Adipose tissue (tissue), 3 donors: ENCODE measurements at places on chromosomes 3 and 15. TPM values are rescaled to one million over a fixed set of nuclear protein-coding genes. Genes with fewer than 3 reads are reported as not detected.

The KLHL6 gene
- polyA plus RNA-seq = 1.3 TPM

The SCN5A gene
- 0.06 TPM for polyA plus RNA-seq

The GRM2 gene
- 0.14 TPM for polyA plus RNA-seq

The NUSAP1 gene
- polyA plus RNA-seq = 0.95 TPM

The PAQR9 gene
- 0.06 TPM for polyA plus RNA-seq

The SLC28A1 gene
- polyA plus RNA-seq = 0.34 TPM

The NRG4 gene
- 27.5 TPM for polyA plus RNA-seq

The HIGD2B gene
- polyA plus RNA-seq = not detected

The EFCAB12 gene
- 1.1 TPM for polyA plus RNA-seq

The CCDC39 gene
- polyA plus RNA-seq = 0.11 TPM

The CDHR4 gene
- not detected for polyA plus RNA-seq

The IL17RE gene
- 7.3 TPM for polyA plus RNA-seq

The SUCNR1 gene
- polyA plus RNA-seq = 1.3 TPM

The RTP4 gene
- polyA plus RNA-seq = 1.6 TPM

The HRG gene
- polyA plus RNA-seq = not detected

The TMEM207 gene
- polyA plus RNA-seq = not detected

The PRSS50 gene
- 0.20 TPM for polyA plus RNA-seq

The RNF7 gene
- 76.7 TPM for polyA plus RNA-seq

The PATL2 gene
- 0.54 TPM for polyA plus RNA-seq

The PLCB2 gene
- polyA plus RNA-seq = 3.3 TPM
